Tibial artery (tissue), 4 donors: ENCODE measurements at places on chromosomes 3 and 15.
A peak's percentile ranks its signal among the peaks of the same experiment; 100 is the strongest.

DNA sequence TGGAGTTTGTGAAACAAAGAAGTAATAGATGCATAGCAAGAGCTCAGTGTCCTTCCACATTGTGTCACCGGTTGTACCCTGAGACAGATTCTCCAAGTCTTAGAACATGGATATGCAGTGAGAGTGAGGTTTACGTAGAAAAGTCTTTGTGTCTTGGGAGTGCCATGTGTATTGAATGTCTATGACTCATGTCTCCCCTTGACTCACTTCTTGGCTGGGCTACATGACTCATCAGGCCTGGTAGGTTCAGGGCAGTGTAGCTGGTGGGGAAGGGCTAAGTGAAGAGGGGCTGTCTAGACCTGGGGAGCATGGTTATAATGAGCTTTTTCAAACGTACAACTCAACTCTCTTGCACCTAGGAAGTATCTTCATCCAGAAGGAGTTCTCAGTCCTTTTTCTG is 167.4 kb downstream of the GAP43 start:
- no peak for DNase-seq

DNA sequence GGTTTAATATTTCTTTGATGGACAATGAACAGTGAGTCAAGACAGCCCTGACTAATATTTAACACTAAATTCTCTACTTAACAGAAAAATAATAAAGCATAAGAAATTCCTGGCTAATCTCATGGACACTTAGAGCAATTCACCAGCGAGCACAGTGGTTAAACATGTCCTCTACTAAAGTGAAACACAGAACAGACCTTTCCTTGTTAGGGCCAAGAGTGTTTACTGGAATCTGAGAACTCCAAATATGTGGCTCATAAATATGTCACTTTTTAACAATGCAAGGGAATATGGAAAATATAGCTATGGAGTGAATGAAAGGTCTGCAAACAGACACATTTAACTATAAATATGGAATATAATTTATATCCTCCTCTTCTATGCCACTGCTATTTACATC is 18.6 kb upstream of the IGSF10 start:
- no peak for DNase-seq

DNA sequence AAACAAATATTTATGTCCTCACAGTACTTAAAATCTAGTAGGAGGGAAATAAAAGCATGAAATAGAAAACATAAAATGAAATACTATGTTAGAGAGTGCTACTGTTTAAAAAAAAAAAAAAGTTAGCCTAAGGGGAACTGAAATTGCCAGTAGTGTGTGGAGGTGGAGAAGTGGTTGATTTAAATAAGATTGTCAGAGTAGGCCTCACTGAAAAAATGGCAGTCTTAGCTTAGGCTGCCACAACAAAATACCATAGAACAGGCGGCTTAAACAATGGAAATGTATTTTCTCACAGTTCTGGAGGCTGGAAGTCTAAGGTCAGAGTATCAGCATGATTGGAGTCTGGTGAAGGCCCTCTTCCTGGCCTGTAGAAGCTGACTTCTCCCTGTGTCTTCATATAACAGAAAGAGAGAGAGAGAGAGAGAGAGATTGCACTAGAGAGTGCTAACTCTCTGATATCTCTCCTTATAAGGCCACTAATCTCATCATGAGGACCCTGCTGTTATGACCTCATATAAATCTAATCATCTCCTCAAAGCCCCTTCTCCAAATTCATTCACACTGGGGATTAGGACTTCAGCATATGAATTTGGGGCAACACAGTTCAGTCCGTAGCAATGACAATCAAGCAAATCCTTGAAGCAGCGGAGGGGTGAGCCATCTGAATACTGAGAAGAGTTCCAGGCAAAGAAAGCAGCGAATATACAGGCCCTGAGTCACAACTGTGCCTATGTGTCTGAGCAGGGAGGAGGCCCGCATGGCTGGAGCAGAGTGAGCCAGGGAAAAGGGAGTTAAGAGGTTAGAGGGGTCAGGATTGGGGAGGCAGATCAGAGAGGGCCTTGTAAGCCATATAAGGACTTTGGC is 23.6 kb upstream of the LRRC34 start:
- no peak for DNase-seq

GRCh38 chr15:82900511-82901060 is 51.9 kb downstream of the HOMER2 start:
- DNase-seq = no peak

DNA sequence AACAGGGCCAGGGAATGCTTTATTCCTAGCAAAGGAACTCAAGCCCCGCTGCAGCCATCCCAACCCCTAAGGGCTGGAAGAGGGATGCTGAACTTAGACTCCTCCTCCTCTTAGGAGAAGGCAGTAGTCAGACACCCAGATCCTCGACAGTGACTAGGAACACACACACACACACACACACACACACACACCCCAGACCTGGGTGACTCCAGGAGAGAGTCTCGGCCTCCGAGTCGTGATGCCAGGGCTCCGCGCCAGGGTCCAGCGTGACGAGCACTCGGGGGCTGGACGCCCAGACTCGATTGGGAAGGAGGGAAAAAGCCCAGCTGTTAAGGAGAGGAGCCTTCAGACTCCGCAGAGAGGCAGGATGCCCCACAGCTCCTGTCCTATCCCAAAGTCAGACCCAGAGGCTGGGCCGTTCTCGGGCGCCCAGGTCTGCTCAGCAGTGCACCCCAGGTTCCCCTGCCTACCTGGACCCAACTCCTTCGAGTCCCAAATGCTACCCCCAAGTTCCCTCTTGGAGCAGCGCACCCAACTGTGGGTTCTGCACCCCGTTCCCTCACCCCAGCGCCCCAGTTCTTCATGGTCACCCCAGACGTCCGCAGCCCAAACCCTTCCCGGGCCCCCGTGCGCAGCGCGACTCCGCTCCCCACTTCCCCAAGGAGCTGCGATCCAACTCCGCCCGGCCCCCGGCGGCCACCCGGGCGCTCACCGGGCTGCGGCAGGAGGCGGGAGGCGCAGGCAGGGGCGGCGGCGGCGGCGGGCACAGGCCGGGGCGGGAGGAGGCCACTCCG is 421 bp downstream of the BMF start:
- peak; percentile 79 for DNase-seq

GRCh38 chr3:62562017-62562416 is 188.7 kb upstream of the FEZF2 start:
- DNase-seq = no peak

DNA sequence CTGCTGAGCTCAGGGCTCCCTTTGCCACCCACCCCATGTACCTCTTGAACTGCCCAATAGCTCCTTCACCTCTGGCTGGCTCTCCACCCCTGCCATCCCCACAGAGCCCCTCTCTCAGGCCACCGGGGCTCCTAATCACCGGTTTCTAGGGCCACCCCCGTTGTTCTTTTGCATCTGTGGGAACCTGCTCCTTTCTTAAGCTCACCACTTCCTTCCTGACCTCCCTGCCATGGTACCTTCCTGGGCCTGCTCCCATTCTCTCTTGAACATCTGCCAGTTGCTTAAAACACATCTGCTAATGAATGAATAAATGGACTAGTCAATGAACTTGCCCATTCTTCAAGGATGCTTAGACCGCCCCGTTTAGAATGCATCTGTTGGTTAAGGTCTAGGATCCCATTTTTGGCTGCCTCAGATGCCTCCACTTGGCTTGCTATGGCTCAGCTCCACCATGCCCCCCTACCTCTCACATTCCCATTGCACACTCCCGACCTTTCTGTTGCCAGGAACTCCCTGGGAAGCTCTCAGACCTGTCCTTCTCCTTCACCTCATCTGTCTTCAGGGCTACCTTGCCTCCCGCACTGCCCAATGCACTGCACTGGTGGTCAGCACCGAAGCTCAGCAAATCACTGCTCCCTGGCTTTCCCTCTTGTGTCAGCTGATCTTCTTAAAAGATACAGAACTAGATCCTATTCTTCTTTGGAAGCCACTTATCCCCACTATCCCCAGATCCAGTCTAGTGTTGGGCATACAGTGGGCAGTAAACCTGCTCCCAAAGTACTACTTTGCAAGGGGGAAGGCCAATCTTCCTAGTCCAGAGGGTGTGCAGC is 9.1 kb downstream of the AMOTL2 start:
- DNase-seq = peak; percentile 62

DNA sequence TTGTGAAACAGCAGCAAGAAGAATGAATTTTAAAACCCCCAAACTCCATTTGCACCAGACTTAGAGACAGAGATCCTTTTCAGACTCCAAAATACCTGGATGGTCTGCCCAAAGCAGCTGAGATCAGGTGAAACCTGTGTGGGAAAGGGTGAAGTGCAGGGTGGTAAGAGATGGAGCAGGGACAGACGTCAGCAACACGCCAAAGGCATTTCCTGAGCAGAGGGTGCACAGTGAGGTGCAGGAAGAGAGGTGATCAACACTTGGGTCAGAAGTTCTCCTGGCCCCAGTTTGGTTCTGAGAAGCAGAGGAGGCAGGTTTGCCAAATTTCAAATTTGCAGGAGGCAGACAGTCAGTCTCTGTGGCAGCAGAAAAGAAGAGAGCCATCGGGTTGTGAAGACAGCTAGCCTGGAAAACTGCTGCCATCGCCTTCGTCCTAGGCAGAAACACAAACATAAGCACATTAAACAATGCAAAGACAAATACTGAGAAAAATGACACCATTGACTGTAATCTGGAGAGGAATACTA is 9.8 kb downstream of the CCR4 start:
- no peak for DNase-seq

- DNase-seq = no peak
These were observed 137.4 kb downstream of the VPS8 start for GRCh38 chr3:184949251-184949965.

GRCh38 chr3:196793246-196793645 is 53.6 kb downstream of the PAK2 start:
- no peak for DNase-seq

DNA sequence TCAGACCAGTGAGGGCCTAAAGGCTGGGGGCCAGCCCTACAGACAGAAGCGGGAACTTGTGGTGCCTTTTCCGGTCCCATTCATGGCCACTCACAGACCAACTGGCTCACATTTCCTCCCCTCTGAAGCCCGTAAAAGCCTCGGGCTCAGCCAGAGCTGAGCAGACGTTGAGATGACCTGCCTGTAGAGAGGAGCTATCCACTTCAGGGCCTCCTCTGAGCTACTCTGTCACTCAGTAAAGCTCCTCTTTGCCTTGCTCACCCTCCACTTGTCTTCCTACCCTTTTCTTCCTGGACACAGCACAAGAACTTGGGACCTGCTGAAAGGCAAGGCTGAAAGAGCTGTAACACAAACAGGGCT is 53.5 kb downstream of the SLMAP start:
- no peak for DNase-seq

GRCh38 chr3:42505849-42506410 is 3.5 kb downstream of the VIPR1 start:
- peak; percentile 18 for DNase-seq

DNA sequence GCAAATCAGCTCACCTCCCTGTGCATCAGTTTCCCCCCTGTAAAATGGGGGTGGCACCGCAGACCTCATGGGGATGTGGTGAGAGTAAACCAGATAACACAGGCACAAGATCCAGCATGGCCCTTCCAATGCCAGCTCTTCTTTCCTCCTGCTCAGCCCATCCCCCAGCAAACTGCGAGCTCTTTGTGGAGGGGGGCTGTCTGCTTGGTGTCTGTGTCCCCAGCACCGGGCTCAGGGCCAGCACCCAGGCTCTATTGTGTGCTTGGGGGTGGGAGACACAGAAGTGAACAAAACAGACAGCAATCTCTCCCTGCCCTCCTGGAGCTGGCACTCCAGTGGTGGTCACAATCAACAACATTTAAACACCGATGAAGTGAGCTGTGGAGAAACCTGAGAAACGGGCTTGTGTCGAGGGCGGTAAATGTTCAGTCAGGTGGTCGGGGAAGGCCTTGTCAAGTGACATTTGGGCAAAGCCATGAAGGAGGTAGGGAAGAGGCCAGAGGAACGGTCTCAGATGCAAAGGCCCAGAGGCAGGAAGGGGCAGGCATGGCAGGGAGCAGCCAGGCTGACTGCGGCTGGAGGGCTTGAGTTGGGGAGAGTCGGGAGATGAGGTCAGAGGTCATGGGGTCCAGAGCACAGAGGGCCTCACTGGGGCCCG is 28.4 kb downstream of the GRIP2 start:
- peak; percentile 50 for DNase-seq

GRCh38 chr15:96158938-96159337 is 171.6 kb upstream of the NR2F2 start:
- peak; percentile 69 for DNase-seq

- DNase-seq = no peak
These were observed 1144.2 kb downstream of the ROBO2 start for GRCh38 chr3:78183906-78184599.

GRCh38 chr3:42635111-42635510 is 18.4 kb upstream of the ZBTB47 start:
- DNase-seq = no peak

DNA sequence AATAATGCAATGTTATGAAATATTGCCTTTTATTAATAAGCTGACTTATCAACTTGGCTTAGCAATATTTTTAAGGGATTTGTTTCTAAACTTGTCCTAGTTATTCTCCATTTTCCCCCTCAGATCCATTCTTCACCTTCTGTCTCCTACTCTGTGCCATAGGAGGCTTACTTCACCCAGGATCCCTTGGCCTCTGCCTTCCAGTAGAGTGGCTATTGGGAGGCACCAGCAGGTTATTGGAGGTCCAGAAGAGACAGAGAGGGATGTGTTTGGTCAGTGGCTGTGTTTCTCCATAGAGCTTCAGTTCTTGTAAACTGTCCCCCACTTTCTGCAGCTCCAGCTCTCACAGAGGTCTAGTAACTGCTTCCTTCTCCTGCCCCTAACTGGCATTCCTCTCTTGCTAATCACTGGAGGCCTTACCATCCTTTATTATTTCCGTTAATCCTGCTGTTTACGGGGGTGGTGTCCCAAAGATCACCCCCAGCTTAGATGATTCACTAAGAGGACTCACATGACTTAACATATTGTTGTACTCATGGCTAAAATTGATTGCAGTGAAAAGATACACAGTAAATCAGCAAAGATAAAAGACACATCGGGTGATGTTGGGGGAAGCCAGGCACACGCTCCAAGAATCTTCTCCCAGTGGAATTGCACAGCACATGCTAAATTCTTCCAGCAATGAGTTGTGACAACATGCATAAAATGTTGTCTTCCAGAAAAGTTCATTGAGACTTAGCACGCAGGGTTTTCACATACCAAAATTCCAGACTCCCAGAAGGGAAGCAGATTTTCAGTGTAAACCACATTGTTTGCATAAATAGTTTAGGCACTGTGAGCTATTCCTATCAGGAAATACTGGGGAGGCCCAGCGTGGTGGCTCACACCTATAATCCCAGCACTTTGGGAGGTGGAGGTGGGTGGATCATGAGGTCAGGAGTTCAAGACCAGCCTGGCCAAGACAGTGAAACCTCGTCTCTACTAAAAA is 67.5 kb downstream of the RPL22L1 start:
- DNase-seq = peak; percentile 69

GRCh38 chr3:182241766-182242488 is 530.2 kb downstream of the SOX2 start:
- DNase-seq = peak; percentile 23

- no peak for DNase-seq
These were observed 50.6 kb upstream of the PHLDB2 start for GRCh38 chr3:111808439-111808838.

- peak; percentile 71 for DNase-seq
These were observed 617.5 kb downstream of the ZPLD1 start for GRCh38 chr3:103052236-103052830.

DNA sequence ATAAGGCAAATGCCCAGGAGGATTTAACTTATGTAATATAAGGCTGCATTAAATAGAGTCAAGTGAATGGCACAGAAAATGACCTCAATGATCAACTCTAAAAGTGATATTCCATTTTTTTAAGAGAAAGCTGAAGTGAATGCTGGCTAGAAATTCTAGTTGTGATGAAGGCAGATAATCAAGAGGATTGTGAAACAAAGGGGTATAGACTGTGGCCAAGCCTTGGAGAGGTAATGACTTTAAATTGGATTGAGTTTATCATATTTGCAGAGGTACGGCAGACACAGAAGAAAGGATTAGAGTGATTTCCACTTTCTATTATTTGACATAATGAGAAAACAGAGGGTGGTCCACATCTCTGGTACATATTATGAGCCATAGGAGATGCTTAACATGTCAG is 269.2 kb downstream of the MECOM start:
- DNase-seq = no peak
